ENCODE measurements at places on chromosomes 1 and 21.

GRCh38 chr1:56135864-56136147 is 443.6 kb downstream of the PLPP3 start:
- no peak for DNase-seq

GRCh38 chr1:240092301-240093119 is 827 bp downstream of the FMN2 start:
- DNase-seq, result no peak

DNA sequence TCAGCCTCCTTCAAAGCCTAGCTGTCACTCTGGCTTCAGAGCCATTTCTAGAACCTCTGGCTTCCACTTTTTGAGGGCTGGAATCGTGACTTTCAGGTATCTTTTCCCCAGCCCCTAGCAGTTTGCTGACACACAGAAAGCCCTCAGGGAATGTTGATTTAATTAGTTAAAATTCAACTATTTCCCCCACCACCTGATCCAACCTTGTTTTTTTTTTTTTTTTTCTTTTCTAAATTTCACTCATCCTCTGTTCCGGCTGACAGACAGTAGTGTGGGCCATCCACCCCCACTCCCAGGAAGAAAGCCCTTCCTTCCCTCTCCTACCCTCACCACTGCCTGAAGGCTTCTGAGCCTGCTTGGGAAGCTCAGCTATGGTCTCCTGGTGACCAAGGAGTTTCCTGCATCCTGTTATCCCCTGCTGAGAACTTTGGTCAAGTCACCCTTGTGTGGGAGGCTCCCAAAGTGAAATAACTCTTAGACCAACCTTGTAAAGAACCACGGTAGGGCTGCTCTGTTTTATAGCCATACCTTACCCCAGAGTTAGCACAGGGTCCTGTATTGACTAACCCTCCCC is 29.4 kb downstream of the KCNJ6 start:
- no peak for DNase-seq

GRCh38 chr1:152517237-152517811 is 3.0 kb downstream of the CRCT1 start:
- no peak for DNase-seq

DNA sequence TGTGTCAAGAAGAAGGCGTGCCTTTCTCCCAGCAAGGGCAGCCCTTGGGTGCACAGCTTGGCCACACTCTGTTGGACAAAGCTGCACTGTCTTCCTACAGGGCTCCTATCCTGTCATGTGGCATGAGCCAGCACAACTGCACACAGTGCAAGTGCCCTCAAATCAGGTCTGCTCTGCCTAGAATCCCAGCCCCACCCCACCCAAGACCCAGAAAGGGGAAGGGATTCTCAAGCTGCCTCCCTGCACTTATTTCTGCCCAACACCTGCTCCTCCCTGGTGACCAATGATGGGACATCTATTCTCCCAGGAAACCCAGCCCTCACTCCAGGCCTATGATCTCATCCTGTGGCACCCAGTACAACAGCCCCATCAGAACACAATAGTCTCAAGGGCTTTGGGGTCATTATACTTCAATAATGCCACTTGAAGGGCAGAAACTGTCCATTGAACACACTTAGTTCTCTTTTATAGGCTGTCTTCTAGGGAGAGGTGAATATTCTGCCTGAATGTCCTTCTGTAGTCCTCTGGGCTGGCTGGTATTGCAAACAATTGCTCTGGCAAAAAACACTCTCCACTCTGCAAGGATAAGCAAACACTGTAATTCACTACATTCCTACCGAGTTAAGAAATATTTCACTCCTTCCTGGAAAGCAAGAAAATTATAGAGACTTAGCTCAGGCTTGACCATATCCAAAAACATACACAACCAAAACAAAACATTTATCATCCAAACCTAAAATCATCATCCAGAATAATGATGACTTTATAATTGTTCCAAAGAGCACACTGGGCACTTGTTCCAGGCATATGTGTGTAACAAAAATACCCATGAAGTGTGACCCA is 43.1 kb upstream of the IGSF3 start:
- DNase-seq, result no peak

GRCh38 chr1:195618287-195618686 is 990.0 kb downstream of the KCNT2 start:
- DNase-seq, result no peak

- DNase-seq, result no peak
These were observed 25.1 kb downstream of the AIM2 start for GRCh38 chr1:159051436-159051835.

DNA sequence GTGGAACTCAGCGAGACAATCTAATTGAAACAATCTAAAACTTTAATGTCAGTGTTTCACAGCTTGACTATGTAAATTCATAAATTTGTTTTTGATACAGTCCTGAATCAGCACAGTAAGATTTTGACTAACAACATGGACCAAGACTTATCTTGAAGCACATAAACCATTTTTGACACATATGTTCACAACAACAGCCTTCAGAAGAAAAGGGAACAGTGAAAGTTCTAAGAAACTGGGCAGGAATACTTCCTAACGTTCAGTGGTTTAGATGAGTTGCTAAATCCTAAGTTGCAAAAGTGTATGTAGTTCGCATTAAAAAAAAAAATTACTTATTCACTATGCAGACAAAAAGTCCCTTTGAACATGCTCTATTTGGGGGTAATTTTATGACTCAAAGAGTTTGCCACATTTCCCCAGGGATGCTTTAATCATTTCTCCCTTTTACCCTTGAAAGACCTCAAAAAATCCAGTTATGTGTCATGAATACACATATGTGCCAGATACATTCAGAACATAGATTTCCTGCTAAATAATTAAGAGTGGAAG is 120.2 kb downstream of the MRPL39 start:
- no peak for DNase-seq

DNA sequence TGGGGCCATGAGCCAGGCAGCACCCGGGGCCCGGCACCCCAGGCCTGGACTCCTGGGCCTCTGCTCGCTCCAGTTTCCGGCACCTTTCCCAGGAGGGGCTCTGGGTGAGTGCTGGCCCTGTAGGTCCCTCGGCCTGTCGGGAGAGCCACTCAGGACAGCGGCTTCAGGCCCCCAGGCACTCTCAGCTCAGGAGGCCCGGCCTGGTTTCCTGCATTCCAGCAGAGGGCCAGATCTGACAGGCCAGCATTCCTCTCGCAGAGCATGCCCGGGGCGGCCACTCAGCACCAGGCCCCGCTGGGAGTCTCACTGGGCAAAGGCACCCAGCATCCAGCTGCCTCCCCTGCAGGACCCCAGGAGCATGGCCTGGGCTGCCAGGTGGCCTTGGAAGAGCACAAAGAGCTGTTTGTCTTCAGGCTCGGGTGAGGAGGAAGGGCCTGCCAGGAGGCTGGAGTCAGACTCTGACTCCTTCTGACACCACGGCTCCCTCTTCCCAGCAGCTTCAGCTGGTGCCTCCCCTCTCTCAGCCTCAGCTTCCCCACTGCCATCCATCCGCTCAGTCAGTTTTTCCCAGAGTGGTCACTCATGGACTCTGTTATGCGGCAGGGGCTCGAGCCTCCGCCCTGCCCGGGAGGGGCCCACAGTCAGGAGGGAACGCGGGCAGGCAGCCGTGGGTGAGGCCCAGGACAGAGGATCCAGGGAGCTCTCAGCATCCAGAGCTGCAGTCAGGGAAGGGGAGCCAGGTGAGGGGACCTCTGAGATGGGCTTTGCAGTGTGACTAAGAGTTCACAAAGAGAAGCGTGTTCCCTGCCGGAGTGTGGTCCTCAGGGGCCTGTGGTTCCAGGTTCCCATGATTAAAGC is 51.7 kb downstream of the WNT9A start:
- no peak for DNase-seq

- no peak for DNase-seq
These were observed 969 bp upstream of the RIPK4 start for GRCh38 chr21:41767606-41768436.

DNA sequence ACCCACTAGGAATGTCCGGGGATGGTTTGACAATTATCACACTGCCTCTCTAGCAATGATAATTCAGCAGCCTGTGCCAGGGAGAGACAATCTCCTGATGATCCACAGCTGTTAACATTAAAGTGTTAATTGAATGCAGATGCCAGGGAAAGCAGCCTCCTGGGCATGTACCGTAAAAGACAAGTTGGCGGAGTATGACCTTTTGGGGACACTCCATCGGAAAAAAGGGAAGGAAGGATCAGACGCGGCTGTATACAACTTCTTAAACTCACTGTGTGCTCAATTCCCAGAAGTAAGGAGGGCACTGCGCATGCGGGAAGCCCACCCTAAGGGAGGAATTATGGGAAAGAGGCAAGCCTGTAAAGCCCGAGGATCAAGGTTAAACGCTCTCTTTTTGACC is 62.6 kb downstream of the MAP3K7CL start:
- no peak for DNase-seq

GRCh38 chr1:15764269-15764764 is 5.7 kb downstream of the FBLIM1 start:
- DNase-seq, result no peak

DNA sequence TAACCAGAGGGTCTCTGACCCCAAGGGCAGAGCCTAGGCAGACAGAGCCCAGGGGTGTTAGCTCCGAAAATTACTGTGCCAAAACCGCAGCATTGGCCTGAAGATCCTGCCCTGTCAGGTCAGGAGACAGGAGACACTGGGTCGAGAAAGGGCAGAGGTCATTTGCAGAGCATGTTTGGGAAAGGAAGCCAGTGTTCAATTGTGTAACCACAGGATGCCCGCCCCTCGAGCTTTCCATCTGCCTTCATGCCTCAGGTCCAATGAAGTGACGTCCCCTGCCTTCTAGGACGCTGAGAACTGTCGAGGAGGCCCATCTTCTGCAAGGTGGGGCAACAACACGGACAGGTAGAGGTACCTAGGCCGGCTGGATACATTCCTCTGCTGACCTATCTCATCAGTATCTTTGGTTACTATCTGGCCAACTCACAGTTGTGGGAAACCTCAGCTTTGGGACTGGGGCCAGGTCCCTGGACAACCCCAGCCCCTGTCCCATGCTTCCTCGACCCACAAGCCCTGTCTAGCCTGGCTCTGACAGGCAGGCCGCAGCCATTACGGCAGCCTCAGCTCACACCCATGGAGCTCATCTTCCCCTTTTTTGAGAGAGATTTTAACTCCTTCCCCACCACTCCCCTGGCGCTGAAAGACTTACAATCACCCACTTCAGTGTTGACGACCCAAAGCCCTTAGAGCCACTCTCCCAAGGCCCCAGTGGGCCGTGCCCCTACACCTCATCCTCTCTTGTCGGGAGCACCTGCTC is 1.3 kb downstream of the ARL8A start:
- no peak for DNase-seq

- DNase-seq, result no peak
These were observed 2.7 kb downstream of the TMEM240 start for GRCh38 chr1:1537626-1538250.

GRCh38 chr1:87513255-87513654 is 184.6 kb downstream of the LMO4 start:
- no peak for DNase-seq

DNA sequence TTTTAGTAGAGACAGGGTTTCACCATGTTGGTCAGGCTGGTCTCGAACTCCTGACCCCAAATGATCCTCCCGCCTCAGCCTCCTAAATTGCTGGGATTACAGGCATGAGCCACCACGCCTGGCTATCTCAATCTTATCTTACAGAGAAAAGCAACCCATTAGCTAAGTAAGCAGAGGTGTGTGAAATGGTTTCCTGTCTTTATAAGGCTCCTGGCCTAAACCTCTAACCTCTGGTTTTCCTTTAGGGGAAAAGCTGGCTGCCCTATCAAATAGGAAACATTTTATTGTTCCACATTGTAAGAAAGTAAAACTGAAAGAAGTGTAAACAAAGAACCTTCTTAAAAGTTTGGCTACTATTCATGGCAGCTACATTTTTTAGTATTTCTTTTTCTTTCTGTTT is 78.3 kb upstream of the MORC3 start:
- no peak for DNase-seq

- no peak for DNase-seq
These were observed 93.7 kb downstream of the VAV3 start for GRCh38 chr1:107871259-107871658.

DNA sequence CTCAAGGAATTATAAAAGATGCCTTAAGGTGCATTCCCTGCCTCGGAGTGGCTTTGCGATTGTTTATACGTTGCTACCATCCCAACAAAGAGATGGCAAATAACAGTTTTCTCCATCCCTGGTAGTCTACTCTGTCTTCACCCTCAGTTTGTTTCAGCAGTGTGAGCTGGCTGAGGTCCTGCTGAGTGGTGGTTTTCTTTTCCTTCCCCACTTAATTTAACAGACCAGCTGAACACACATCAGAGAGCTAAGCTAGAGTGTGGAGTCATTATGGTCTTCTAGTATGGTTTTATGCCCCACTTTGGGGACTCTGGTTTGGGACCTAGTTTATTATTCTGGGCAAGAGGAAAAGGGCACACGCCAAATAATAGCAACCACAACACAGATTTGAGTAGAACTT is 2.2 kb downstream of the PIGV start:
- no peak for DNase-seq

- peak; percentile 65 for DNase-seq
These were observed 1.5 kb downstream of the HIPK1 start for GRCh38 chr1:113930499-113931161.

- no peak for DNase-seq
These were observed 20.7 kb downstream of the SIM2 start for GRCh38 chr21:36719614-36720013.

DNA sequence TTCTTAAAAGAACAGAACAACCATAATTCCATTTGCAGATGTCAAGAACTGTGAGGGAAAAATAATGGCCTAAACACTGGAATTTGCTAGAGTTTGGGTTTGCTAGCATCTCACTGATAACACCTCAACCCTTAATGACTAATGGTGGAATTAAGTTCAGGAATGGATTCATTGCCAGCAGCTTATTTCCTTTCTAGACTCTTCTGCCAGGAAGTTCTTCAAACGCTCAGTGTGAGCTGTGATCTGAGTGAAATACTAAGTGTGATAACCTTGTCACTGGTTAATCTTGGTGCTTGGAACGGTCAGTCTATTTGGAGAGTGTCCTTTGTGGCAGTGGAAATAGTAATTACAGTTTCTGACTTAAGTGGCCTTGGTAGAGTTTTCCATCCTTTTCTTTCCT is 21.6 kb upstream of the PLEKHM2 start:
- DNase-seq, result no peak

DNA sequence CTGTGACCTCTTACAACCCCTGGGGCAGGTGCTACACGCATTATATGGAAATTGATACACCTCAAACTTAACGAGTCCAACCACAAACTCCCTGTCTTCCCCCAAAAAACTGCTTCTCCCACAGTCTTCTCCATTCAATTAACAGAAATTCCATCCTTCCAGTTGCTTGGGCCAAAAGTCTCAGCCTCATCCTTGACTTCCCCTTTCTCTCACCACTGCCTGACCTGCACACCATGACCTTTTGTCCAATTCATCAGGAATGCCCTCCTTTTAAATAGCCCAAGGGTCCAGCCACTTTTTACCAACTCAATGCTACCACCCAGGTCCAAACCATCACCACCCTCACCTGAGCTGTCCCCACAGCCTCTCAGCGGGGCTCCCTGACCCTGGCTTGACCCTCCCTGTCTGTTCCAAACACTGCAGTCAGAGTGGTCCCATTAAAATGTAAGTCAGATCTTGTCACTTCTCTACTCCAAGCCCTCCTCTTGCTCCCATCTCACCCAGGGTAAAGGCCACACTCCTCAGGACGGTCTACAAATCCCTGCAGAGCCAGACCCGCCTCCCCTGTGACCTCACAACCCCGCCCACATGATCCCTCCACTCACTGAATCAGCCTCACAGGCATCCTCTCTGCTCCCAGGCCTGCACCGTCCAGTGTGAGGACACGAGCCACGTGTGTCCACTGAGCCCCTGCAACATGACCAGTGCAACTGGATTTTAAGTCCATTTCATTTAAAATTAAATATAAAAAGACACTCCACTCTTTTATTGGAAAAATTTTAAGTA is 18.5 kb downstream of the KCNN3 start:
- DNase-seq, result no peak

- DNase-seq, result no peak
These were observed 30.0 kb downstream of the VWA5B1 start for GRCh38 chr1:20320704-20321103.

- DNase-seq, result no peak
These were observed 726 bp upstream of the CYB5R1 start for GRCh38 chr1:202967684-202968281.

Measured in effector CD8-positive, alpha-beta T cell (primary cell).